ENCODE measurements at places on chromosomes 13 and 19.
A peak's percentile ranks its signal among the peaks of the same experiment; 100 is the strongest.

- no peak for DNase-seq
These were observed 91.7 kb downstream of the EFNB2 start for GRCh38 chr13:106443607-106444322.

DNA sequence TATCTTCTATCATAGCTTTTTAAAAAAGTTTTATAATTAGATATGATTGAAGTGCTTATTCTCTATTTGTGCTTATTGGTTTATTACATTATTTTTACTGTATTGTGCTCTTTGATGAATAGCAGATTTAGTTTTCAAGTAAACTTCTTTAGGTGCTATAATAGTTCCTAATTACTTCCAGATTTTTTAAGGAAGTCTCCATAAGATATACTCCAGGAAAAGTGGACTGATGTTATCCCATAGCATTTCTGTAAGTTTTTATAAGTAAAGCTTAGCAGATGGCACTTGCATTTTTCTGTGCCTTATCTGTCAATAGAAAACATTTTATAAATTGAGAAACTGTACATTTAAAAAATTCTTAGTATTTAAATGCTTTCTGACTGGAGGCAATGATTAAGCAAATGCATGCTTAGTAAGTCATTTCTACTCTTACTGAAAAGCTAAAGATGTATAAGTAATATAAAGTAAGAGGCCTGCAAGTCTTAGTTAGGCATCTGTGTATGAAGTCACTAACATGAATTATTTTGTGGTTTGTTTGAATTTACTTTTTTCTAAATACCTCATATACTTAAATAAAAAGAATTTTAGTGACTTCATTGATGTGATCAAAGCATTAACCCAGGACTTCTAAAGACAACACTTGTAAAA is 182.8 kb downstream of the MAB21L1 start:
- DNase-seq = no peak

DNA sequence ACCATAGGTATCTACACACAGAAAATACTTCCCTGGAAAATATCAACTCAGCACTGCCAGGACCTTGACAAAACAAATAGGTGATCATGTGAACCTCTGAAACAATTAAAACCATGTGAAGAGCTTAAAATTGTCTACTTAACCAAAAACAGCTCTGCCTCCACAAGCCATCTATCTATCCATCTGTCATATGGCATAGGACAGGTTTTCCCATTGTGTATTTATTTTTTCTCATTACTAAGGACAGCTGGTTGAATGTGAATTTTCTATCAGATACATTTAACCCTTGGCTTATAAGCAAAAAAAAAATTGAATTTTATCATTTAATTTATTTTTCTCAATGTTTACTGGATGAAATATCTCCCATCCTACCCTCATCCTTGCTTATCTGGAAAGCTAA is 279.5 kb downstream of the PCDH9 start:
- DNase-seq = no peak

GRCh38 chr13:47457626-47458025 is 543.4 kb downstream of the SUCLA2 start:
- no peak for DNase-seq

DNA sequence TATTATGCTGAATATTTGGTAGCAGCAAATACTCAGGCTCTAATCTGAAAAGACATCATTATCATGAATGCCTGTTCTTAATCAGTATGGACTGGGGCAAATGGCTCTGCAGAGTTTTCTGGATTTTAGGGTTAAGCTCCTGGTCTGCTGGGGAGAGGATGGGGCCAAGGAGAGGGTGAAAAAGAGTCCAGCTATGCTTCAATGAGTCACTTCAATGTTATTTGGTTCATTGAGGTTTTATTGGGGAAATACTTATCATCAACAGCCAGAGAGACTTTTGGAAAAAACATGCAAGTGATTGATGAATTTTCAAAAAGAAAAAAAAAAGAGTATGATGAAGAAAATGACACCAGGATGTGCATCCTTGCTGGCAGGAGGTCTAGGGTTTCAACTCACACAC is 278.3 kb downstream of the UQCRFS1 start:
- DNase-seq = no peak

DNA sequence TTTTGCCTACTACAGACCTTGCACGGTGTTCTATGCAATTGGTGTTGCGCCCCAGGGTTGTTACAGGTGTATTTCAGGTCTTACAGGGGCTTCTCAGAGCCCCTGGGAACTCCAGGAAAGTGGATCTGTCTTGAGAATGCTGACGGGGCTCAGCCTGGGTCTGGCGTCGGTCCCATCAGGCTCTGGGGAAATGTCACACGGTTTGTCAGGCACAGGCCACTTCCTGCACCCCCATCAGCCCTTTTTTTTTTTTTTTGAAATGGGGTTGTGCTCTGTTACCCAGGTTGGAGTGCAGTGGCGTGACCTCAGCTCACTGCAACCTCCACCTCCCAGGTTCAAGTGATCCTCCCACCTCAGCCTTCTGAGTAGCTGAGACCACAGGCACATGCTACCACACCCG is 13.2 kb downstream of the CLEC4G start:
- peak; percentile 36 for DNase-seq

GRCh38 chr13:31035185-31035965 is 102.9 kb downstream of the TEX26 start:
- peak; percentile 95 for DNase-seq

DNA sequence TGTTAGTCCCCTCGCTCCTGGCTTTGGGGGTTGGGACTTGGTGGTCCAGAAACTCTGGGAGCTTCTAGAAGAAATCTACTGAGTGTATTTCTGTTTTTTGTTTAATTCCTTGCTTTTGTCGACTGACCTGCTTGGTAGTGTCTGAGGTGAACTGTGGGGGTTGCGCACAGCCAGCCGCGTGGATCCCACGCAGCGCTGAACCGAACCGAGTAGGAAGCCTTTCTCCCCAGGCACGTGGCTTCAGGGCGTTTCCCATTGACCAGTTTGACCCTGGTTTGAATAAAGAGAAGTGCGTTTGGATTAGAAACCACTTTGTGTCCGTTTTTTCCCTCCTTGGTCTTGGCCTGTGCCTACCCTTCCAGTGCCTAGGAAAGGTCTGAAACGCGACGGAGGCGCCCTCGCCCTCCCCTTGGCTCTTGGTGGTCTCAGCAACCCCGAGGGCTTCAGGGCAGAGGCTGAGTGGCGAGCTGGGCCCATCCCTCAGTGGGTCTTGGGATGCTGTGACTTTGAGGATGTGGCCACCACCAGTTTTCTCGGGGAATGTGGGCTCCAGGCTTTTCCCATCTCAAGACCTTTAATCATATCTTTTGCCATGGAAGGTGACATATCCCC is 2.7 kb upstream of the RPS15 start:
- no peak for DNase-seq

DNA sequence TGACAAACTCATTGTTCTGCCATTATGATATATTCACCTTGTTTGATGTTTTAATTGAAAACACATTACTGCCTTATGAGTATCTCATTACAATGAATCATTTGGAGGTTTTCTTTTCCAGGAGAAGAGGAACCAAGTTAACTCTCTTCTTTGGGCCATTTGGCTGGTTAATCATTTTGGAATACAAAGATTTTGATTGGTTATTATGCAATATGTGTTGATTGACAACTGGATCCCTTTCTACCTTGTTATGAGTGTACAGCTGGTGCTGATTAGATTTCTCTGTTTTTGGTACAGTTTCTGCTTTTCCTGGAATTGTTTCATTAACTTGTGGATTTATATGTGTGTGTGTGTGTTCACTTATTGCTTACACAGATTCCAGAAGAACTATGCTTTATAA is 49.2 kb upstream of the RGCC start:
- peak; percentile 64 for DNase-seq

- peak; percentile 90 for DNase-seq
These were observed 1.0 kb downstream of the GPR108 start for GRCh38 chr19:6736169-6736916.

- DNase-seq = peak; percentile 60
These were observed 5.1 kb downstream of the CD37 start for GRCh38 chr19:49340069-49340864.

DNA sequence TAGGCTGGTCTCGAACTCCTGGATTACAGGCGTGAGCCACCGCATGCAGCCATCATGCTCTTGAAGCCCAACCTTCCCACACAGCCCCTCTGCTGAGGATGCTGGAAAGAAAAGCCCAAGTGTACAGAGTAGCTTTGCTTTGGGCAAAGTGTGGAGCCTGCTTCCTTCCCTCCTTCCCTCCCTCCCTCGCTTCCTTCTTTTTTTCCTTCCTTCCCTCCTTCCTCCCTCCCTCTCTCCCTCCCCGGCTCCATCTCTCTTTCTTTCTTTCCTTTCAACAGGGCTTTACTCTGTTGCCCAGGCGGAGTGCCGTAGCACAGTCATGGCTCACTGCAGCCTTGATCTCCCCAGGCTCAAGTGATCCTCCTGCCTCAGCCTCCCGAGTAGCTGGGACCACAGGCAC is 2.7 kb downstream of the CC2D1A start:
- no peak for DNase-seq

GRCh38 chr13:111852725-111853518 is 214.0 kb upstream of the SOX1 start:
- DNase-seq = peak; percentile 46

DNA sequence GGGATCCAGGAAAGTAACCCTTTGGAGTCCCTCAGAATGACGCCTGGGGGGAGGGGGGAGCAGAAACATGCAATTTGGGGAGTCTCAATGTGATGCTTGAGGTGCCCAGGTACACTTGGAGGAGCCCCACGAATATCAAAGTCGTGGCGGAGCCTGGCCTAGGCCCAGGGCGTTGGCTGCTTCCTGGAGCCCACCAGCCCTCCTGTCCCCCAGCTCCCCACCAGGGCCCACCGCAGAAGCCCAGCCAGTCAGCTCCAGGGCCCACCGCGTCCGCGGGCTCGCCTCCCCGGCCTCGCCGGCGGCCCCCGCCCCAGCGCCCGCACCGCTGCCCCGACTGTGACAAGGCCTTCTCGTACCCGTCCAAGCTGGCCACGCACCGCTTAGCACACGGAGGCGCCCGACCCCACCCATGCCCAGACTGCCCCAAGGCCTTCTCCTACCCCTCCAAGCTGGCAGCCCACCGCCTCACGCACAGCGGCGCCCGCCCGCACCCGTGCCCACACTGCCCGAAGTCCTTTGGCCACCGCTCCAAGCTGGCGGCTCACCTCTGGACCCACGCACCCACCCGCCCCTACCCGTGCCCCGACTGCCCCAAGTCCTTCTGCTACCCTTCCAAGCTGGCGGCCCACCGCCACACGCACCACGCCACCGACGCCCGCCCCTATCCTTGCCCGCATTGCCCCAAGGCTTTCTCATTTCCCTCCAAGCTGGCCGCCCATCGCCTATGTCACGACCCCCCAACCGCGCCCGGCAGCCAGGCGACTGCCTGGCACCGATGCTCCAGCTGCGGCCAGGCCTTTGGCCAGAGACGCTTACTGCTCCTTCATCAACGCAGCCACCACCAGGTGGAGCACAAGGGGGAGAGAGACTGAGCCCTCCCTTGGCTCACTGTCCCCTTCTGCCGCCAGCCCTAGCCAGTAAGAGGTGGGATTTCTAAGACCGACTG is 2.1 kb downstream of the ZNF575 start:
- peak; percentile 85 for DNase-seq

DNA sequence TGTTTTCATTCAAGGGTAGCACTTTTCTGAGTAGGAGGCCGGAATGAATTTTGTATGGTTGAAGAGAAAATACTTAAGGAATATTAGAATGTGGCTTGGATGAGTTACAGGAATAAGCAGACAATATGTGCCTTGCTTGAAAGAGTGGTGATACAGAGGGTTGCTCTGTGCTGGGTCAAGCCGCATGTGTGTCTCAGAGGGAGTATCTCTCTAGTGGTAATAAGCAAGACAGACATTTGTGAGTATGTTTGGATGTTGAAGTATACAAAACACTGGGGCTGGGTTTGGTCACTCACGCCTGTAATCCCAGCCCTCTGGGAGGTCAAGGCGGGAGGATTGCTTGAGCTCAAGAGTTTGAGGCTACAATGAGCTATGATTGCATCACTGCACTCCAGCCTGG is 103.9 kb downstream of the LMO7 start:
- no peak for DNase-seq

DNA sequence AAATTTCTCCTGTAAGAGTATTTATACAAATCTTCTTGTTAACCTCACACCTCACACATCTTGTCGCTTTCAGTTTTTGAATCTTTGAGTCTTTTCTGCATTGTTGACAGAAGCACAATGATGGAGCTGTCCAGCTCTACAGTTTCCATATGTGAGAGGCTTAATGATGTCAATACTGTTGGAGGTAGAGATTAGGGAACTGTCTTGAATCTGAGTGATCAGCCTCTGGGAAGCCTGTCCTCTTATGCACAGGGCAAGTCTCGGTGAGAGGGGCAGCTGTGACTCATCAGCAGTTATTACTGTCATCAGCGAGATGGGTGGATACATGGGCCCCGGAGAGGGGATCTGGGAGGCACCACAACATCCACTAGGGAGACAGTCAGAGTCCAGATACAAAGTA is 4.6 kb upstream of the ITGBL1 start:
- no peak for DNase-seq

GRCh38 chr13:86986448-86986847 is 684.7 kb upstream of the SLITRK5 start:
- no peak for DNase-seq

DNA sequence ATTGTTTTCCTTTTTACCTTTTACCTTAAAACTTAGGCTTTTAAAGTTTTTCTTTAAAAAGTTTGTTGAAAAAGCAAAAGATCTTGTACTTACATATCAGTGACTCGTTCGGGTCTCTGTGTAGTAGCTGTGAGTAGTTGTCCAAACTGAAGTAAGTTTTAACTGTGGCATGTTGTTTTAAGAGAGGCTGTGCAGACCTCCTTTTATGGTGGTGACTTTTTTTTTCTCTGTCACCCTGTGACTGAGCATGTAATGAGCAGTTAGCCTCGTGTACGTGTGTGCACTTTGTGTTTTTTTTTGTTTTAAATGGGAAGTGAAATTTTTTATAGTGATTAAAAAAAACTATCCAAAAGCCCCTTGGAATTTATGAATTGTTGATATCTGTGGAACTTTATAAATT is at the start of gene GPR183:
Gene GPR183, minus strand, starts transcription at position 153 of the 400 bp plus-strand sequence. CDS start 11,254 bp downstream, outside the sequence.
- peak; percentile 64 for DNase-seq

DNA sequence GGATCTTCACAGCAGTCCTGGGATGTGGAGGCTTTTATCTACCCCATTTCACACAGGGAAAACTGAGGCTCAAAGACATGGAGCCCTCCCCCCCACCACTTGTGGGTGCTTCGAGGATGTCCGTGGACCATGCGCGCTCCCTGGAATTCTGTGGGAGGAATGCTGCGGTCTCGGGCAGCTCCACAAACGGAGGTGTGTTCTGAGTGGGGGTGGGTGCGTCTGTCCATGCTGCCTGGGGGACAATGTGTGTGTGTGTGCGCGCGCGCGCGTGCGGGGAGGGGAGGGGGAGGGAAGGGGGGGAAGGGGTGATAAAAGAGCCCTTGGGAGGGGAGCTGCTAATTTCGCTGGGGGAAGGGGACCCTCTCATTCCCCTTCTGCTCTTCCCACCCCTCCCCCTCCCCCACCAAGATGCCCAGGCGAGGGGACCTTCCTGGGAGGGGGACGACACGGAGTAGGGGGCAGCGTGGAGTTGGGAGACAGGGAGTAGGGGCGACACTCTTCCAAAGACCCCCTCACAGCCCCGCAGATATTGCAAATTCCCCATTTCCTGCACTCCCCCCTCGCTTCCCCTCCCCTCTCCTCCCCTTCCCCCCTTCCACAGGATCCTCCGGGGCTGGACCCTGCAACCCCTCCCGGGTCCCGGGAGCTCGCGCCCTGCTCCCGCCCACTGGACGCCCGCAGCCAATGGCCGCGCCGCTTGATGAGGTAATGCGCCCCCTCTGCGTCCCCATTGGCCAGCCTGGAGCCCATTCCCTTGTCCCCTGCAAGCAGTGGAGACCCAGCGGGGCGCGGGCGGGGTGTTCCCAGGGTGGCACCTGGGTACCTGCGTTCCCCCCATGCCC is 18.9 kb upstream of the ZNRF4 start:
- DNase-seq = peak; percentile 47

- DNase-seq = peak; percentile 55
These were observed 639 bp downstream of the STARD13 start for GRCh38 chr13:33284916-33285315.

Measured in muscle of leg (tissue), 16 donors.